ENCODE measurements at places on chromosomes 2 and 18. TPM values are rescaled to one million over a fixed set of nuclear protein-coding genes. Genes with fewer than 3 reads are reported as not detected.

The SH2D6 gene
- total RNA-seq, result not detected

The SCN1A gene
- total RNA-seq, result not detected

The POTEC gene
- not detected for total RNA-seq

The GAL3ST2 gene
- total RNA-seq, result 1.9 TPM

The STEAP3 gene
- total RNA-seq, result not detected

The SIX2 gene
- total RNA-seq, result not detected

The ACYP2 gene
- 9.3 TPM for total RNA-seq

The FAHD2B gene
- 39.3 TPM for total RNA-seq

The DSC2 gene
- total RNA-seq, result not detected

The MREG gene
- total RNA-seq, result 2.8 TPM

The SCN3A gene
- not detected for total RNA-seq

The GKN2 gene
- total RNA-seq, result not detected

The HOXD12 gene
- total RNA-seq, result not detected

The GCA gene
- 5.0 TPM for total RNA-seq

The SMAD7 gene
- total RNA-seq, result 244 TPM

The GRP gene
- total RNA-seq, result not detected

The SP140 gene
- 55.1 TPM for total RNA-seq

The C1QL2 gene
- not detected for total RNA-seq

The ANO7 gene
- 0.25 TPM for total RNA-seq

The COLEC12 gene
- not detected for total RNA-seq

The SIX3 gene
- total RNA-seq, result not detected

The SERPINE2 gene
- 5.1 TPM for total RNA-seq

The TEX51 gene
- not detected for total RNA-seq

The SLC30A3 gene
- not detected for total RNA-seq

The ATG16L1 gene
- 134 TPM for total RNA-seq

The ST6GAL2 gene
- total RNA-seq, result not detected

The VWC2L gene
- not detected for total RNA-seq

The ELOA2 gene
- total RNA-seq, result not detected

The TLX2 gene
- total RNA-seq, result 0.14 TPM

The STON1 gene
- 1.3 TPM for total RNA-seq

The PDCD1 gene
- total RNA-seq, result 11.4 TPM

The CCDC141 gene
- total RNA-seq, result 30.6 TPM

The DSEL gene
- 0.52 TPM for total RNA-seq

The EFHD1 gene
- not detected for total RNA-seq

The RAB6C gene
- not detected for total RNA-seq

The REG1B gene
- total RNA-seq, result not detected

The UGT1A5 gene
- not detected for total RNA-seq

The DSC1 gene
- 1.6 TPM for total RNA-seq

The DCDC2C gene
- total RNA-seq, result not detected

The SH3YL1 gene
- total RNA-seq, result 61.9 TPM

The POLE4 gene
- 34.9 TPM for total RNA-seq

The DOK6 gene
- total RNA-seq, result not detected

The GCG gene
- not detected for total RNA-seq

The DAW1 gene
- not detected for total RNA-seq
